ENCODE measurements at places on chromosomes 7 and 10. TPM values are rescaled to one million over a fixed set of nuclear protein-coding genes. Genes with fewer than 3 reads are reported as not detected.

Gene SORBS1
- total RNA-seq: 36.3 TPM

Gene ARPC1B
- total RNA-seq: 61.8 TPM

Gene CPN1
- 0.15 TPM for total RNA-seq

Gene ZMYND11
- 24.3 TPM for total RNA-seq

Gene LRRC18
- total RNA-seq: not detected
